ENCODE measurements at places on chromosomes 11 and 22. TPM values are rescaled to one million over a fixed set of nuclear protein-coding genes. Genes with fewer than 3 reads are reported as not detected.

TRIM49 gene
- total RNA-seq: not detected

APOA5 gene
- total RNA-seq: not detected

MEI1 gene
- total RNA-seq: 42.9 TPM

FGF4 gene
- total RNA-seq: not detected

TMEM151A gene
- total RNA-seq: not detected

TEAD1 gene
- 0.07 TPM for total RNA-seq

TIMP3 gene
- 0.42 TPM for total RNA-seq

- no peak overlapping the region for H3K4me3 ChIP-seq
- peaks cover 29% of the 10 kb centered on the region for H3K4me1 ChIP-seq
- no peak for DNase-seq
- no peak overlapping the region for H3K27ac ChIP-seq
- no peaks in the 10 kb centered on the region for H3K27me3 ChIP-seq
These were observed 12.8 kb downstream of the TNRC6B start for GRCh38 chr22:40190501-40190900.

DNA sequence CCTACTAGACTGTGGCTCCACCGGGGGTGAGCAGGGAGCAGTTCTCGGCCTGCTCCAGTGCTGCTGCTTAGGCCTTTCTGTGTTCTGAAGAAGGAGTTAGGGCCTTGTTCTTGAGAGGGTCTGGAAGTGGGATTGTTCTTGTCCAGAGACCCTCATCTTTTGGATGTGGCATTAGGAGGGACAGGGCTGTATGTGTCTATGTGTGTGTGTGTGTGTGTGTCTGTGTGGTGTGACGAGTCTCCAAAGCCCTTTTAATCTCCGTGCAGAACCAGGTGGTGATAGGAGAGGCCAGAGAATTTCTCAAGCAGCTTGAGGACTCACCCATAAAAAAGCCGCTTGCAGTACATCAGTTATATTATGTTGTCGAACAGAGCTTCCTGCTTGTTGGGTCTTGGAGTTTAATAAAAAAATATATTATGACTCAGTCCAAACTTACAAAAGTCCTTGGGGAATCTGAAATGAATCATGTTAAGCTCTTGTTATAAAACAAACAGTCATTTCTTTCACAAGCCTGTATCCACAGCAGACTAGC lies 196.5 kb downstream of the TENM4 start:
- no peaks in the 10 kb centered on the region for H3K27me3 ChIP-seq
- no peak overlapping the region for H3K4me3 ChIP-seq
- no peak for DNase-seq

RIBC2 gene
- not detected for total RNA-seq

TRIOBP gene
- 30.0 TPM for total RNA-seq

- no peaks in the 10 kb centered on the region for H3K4me1 ChIP-seq
- H3K27ac ChIP-seq: no peak overlapping the region
- H3K4me3 ChIP-seq: no peak overlapping the region
- no peaks in the 10 kb centered on the region for H3K36me3 ChIP-seq
- no peaks in the 10 kb centered on the region for H3K27me3 ChIP-seq
These were observed 26.8 kb downstream of the RPL3 start for GRCh38 chr22:39292561-39293074.

GRCh38 chr11:104549019-104549418 lies 349.2 kb downstream of the CASP12 start:
- H3K36me3 ChIP-seq: no peaks in the 10 kb centered on the region
- no peak overlapping the region for H3K4me3 ChIP-seq
- H3K4me1 ChIP-seq: no peaks in the 10 kb centered on the region
- no peak for DNase-seq

DNA sequence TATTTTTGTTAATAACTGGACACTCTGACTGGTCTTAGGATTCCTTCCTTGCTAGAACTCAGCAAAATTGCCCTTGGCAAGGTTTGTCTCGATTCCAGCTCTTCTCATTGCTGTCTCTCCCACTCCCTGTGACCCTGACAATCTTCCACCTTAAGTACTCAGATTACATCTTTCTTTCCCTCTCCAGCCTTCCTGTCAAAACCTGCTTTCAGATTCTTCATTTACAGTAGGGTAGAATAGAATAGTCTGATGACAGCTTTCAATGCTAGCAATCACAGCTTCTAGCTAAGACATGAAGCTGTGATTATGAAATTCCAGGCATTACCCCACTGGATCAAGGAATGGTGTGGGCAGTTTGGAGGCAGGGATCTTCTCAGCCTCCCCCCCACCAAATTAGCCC lies 39.2 kb upstream of the LMO2 start:
- no peak overlapping the region for H3K27ac ChIP-seq
- H3K27me3 ChIP-seq: no peaks in the 10 kb centered on the region
- DNase-seq: no peak
- H3K4me1 ChIP-seq: no peaks in the 10 kb centered on the region
- no peaks in the 10 kb centered on the region for H3K36me3 ChIP-seq
- H3K4me3 ChIP-seq: no peak overlapping the region

DNA sequence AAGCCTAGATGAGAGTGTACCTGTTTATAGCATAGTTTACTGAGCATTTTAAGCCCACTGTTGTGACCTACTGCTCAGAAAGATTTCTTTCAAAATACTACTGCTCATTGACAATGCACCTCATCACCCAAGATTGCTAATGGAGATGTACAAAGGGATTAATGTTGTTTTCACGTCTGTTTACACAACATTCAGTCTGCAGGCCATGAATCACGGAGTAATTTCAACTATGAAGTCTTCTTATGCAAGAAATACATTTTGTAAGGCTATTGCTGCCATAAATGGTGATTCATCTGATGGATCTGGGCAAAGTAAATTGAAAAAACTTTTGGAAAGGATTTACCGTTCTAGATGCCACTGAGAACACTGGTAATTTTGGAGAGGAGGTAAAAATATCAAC lies 112.9 kb downstream of the KIF18A start:
- H3K27ac ChIP-seq: no peak overlapping the region
- no peaks in the 10 kb centered on the region for H3K36me3 ChIP-seq
- no peaks in the 10 kb centered on the region for H3K4me1 ChIP-seq
- DNase-seq: no peak

- DNase-seq: no peak
- no peaks in the 10 kb centered on the region for H3K27me3 ChIP-seq
- no peaks in the 10 kb centered on the region for H3K4me1 ChIP-seq
- no peak overlapping the region for H3K27ac ChIP-seq
These were observed 42.0 kb downstream of the BLID start for GRCh38 chr11:122074022-122074421.

GRCh38 chr11:74844865-74845264 lies 96.2 kb downstream of the RNF169 start:
- H3K4me1 ChIP-seq: peaks cover 15% of the 10 kb centered on the region
- no peak overlapping the region for H3K27ac ChIP-seq
- no peak overlapping the region for H3K4me3 ChIP-seq
- no peaks in the 10 kb centered on the region for H3K36me3 ChIP-seq
- H3K27me3 ChIP-seq: no peaks in the 10 kb centered on the region

ISX gene
- not detected for total RNA-seq

GLYAT gene
- total RNA-seq: not detected

SEC14L2 gene
- 10.7 TPM for total RNA-seq

- no peaks in the 10 kb centered on the region for H3K36me3 ChIP-seq
- H3K27ac ChIP-seq: no peak overlapping the region
- no peak for DNase-seq
- H3K4me1 ChIP-seq: no peaks in the 10 kb centered on the region
These were observed 105.9 kb upstream of the C11orf58 start for GRCh38 chr11:16632295-16633200.

MMP10 gene
- not detected for total RNA-seq

CCDC88B gene
- 74.3 TPM for total RNA-seq

- no peaks in the 10 kb centered on the region for H3K27me3 ChIP-seq
- H3K4me3 ChIP-seq: no peak overlapping the region
- H3K27ac ChIP-seq: no peak overlapping the region
These were observed 73.3 kb downstream of the PARVB start for GRCh38 chr22:44097263-44098020.

DNA sequence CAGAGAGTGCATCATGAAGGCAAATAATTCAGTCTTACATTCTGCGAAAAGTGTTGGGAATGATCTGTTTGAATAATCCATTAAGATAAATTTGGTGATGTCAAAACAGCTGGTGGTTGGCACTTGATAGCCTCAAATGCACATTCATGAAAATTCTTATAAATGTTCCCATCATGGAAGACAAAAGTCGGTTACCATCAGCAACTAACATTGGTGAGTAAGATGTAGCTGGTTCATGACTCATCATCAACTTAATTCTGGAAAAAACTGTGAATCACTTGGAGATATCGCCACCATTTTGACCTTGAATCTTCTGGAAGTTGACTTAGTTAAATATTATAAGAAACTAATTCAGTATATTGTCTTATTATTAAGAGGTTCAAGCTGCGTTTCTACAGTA lies 11.2 kb downstream of the CRYBB1 start:
- no peaks in the 10 kb centered on the region for H3K4me1 ChIP-seq
- no peak for DNase-seq
- H3K36me3 ChIP-seq: no peaks in the 10 kb centered on the region
- H3K27ac ChIP-seq: no peak overlapping the region
- H3K4me3 ChIP-seq: no peak overlapping the region

DNA sequence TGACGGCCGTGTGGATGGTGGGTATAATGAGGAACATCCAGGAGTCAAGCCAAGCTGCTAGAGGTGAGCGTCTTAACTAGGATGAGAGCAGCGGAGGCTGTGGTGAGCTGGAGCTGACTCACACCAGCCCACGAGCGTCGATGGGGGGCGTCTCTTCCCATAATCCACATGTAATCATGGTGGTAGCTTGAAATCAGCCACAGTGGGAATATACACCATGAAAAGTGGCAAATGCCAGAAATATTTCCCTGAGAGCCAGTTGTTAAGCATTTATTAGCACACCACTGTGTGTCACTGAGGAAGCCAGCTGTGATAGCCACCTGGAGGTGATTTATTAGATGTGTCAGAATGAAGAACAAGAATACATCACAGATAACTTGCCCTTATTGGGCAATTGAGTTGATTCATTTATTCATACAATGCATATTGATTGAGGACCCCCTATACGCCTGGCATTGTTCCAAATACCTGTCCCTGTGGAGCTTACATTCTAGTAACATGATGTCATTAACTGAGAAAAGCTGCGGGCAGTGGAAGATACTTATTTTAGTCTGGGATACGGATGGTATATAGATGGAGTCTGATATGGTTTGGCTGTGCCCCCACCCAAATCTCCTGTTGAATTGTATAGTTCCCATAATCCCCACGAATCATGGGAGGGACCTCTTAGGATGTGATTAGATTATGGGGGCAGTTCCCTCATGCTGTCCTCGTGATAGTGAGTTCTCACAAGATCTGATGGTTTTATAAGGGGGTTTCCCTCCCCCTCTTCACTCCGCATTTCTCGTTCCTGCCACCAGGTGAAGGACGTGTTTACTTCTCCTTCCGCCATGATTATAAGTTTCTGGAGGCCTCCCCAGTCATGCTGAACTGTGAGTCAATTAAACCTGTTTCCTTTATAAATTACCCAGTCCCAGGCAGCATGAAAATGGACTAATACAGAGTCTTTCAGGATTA lies 473.4 kb downstream of the METTL15 start:
- H3K4me3 ChIP-seq: no peak overlapping the region
- no peak for DNase-seq
- no peaks in the 10 kb centered on the region for H3K4me1 ChIP-seq
- H3K27ac ChIP-seq: no peak overlapping the region
- H3K27me3 ChIP-seq: no peaks in the 10 kb centered on the region
- no peaks in the 10 kb centered on the region for H3K36me3 ChIP-seq

GRCh38 chr22:19981171-19981960 lies 35.3 kb downstream of the ARVCF start:
- no peak for DNase-seq
- H3K36me3 ChIP-seq: no peaks in the 10 kb centered on the region
- H3K27ac ChIP-seq: no peak overlapping the region
- no peaks in the 10 kb centered on the region for H3K27me3 ChIP-seq

GRCh38 chr11:2929950-2930703 lies 907 bp upstream of the PHLDA2 start:
- H3K27me3 ChIP-seq: peaks cover 4% of the 10 kb centered on the region
- peak overlapping the region; percentile 61 for H3K4me3 ChIP-seq
- H3K27ac ChIP-seq: no peak overlapping the region
- H3K36me3 ChIP-seq: no peaks in the 10 kb centered on the region
- peaks cover 13% of the 10 kb centered on the region for H3K4me1 ChIP-seq

- DNase-seq: no peak
- no peaks in the 10 kb centered on the region for H3K4me1 ChIP-seq
- no peaks in the 10 kb centered on the region for H3K36me3 ChIP-seq
- H3K27me3 ChIP-seq: no peaks in the 10 kb centered on the region
- no peak overlapping the region for H3K4me3 ChIP-seq
These were observed 35.3 kb downstream of the PITPNB start for GRCh38 chr22:27883656-27884350.

DNA sequence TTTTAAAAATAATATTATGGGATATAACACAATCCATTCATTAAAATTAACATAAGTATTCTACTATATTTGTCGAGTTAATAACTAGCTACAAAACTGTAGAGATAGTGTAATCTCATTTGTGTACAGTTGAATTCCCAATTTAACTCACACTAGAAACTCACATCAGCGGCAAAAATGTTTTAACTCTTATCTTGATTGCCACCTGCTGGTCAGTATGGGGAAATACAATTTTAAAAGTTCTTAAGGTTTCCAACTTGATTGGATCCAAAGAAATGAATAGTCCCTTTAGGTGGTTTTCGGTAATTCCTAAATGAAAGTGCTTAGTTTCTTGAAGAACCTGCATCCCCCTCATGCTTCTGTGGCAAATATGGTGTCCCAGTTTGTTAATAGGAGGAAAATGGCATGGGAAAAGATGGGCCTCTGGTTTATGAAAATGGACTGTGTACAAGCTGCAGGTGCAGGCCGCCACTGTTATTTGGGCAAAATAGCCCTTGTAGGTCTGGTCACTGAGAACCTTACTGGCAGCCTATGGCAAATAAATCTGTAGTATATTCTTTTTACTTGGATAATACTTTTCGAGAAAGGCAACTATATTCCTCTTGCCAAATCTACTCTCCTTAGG lies 33.7 kb upstream of the SLC17A6 start:
- DNase-seq: peak; percentile 6
- H3K27me3 ChIP-seq: peaks cover 4% of the 10 kb centered on the region
- no peaks in the 10 kb centered on the region for H3K36me3 ChIP-seq
- no peak overlapping the region for H3K4me3 ChIP-seq
- H3K27ac ChIP-seq: no peak overlapping the region
- no peaks in the 10 kb centered on the region for H3K4me1 ChIP-seq

PRR5 gene
- 44.4 TPM for total RNA-seq

DNA sequence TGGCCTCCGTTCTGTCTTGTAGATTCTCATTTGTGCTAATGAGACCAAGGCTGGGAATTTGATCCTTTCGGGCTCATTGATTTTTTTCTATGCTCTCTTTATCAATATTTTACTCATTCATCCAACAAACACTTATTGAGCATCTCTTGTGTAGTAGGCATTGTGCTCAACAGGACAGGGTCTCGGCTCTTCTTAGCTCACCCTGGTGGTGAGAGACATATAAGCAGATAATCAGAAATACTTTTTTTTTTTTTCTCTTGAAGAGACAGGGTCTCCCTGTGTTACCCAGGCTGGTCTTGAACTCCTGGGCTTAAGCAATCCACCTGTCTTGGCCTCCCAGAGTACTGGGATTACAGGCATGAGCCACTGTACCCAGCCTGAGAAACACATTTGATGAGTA lies 48.0 kb upstream of the SLC5A1 start:
- no peak overlapping the region for H3K4me3 ChIP-seq
- H3K27me3 ChIP-seq: no peaks in the 10 kb centered on the region
- no peak overlapping the region for H3K27ac ChIP-seq
- no peak for DNase-seq
- no peaks in the 10 kb centered on the region for H3K36me3 ChIP-seq
- no peaks in the 10 kb centered on the region for H3K4me1 ChIP-seq

Measured in naive thymus-derived CD4-positive, alpha-beta T cell (primary cell).